Urinary bladder (tissue), 4 donors: ENCODE measurements at places on chromosomes 12 and 14. TPM values are rescaled to one million over a fixed set of nuclear protein-coding genes. Genes with fewer than 3 reads are reported as not detected.

DNA sequence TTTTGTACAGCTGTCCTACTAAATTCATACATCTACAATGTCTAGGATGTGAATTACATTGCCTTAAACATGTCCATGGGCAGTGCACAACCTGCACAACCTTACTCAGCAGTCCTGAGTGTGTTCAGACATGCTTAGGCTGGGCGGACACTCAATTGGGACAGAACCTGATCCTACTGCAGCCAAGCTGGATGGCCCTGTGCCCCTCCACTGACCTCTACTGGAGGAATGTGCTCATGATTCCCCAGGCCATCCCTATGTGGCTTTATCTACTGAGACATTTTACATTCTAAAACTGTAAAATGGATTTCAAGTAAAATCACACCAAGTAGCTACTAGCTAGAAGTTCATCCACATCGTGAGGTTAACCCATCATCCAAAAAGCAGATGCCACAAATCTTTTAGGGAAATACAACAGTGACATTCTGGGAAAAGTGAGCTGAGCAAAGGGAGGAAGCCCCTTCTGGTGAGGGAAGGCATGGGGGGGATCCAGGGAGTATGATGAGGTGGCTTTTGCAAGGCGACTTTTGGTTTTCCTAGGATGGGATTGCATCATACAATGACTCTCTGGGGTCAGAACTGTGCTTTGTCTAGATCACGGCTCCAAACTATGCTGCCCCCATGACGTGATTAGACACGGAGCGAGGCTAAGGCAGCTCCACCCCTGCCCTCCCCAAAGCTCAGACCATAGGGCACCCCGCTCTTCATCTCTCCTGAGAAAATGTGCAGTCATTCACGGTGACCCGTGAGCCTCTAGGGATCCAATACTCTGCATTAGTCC is 911.7 kb upstream of the TMEM132C start:
- DNase-seq: no peak

DNA sequence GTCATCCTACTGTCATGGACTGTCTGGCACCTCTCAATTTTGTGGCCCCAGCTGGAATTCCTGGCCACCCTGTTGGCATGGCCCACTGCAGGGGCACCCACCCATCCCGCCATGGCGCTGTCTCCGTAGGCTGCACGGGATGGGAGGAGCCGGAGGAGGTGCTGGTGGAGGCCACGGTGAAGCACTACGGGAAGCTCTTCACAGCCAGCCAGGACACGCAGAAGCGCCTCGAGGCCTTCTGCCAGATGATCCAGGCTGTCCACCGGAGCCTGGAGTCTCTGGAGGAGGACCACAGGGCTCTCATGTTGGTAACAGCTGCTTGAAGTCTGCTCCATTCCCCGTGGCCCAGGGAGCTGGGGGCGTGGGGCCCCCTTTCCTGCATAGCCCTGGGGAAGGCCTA is 3.9 kb downstream of the CCDC197 start:
- no peak for DNase-seq

- DNase-seq: no peak
Measured at GRCh38 chr12:113930249-113930648, 35.9 kb downstream of the RBM19 start.

Gene BCL11B
- 1.3 TPM for total RNA-seq

GRCh38 chr14:72480464-72481243 is 413.2 kb downstream of the DPF3 start:
- DNase-seq: no peak

DNA sequence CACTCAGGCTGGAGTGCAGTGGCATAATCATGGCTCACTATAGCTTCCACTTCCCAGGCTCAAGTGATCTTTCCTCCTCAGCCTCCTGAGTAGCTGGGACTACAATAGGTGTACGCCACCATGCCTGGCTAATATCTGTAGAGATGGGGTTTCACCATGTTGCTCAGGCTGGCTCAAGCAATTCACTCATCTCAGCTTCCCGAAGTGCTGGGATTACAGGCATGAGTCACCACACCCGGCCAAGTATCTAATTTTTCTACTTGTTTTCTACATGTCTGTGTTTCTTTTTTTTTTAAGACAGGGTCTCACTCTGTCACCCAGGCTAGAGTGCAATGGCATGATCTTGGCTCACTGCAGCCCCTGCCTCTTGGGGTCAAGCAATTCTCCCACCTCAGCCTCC is 119.7 kb upstream of the MED13L start:
- no peak for DNase-seq

- DNase-seq: no peak
Measured at GRCh38 chr12:132561427-132562156, 48.8 kb downstream of the LRCOL1 start.

Gene MIP
- not detected for total RNA-seq

Gene CPNE6
- total RNA-seq: 0.58 TPM

Gene HCAR3
- total RNA-seq: 2.9 TPM

DNA sequence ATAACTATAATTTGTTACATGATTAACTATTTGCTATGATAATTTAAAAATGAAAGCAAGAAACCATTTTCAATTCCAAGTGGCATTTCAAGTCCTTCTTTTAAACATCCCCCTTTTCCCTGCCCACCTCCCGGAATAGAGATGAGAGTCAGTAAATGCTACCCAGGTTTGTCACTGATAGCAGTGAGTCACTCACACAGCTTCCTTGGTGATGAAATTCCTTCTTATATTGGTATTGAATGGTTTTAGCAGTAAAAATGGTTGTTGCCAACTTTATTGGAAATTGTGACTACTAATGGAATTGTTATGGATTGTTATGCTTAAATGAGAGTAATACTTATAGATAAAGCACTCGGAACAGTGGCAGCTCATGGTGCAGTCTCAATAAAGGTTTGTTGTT is 90.5 kb downstream of the PPM1A start:
- no peak for DNase-seq

GRCh38 chr12:99253068-99253467 is 394.5 kb upstream of the GARIN6 start:
- no peak for DNase-seq

DNA sequence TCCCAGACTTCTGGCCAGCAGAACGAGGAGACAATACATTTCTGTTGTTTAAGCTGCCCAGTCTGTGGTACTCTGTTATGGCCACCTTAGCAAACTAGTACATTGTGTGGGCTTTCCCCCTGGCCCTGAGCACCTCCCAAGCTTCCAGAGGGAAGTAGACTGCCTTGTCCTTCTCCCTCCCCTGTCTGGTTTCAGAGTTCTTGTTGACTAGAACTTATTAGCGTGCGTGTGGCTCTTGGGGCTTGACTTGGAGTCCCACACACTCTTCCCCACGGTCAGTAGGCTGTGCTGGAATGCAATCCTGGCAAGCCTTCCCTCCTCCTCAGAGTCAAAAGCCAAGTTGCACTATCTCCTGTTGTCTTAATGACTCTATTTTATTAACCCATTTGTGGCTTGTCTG is 27.7 kb downstream of the FBLN5 start:
- DNase-seq: no peak

Gene P2RX2
- not detected for total RNA-seq

Gene SRRM4
- 0.42 TPM for total RNA-seq

DNA sequence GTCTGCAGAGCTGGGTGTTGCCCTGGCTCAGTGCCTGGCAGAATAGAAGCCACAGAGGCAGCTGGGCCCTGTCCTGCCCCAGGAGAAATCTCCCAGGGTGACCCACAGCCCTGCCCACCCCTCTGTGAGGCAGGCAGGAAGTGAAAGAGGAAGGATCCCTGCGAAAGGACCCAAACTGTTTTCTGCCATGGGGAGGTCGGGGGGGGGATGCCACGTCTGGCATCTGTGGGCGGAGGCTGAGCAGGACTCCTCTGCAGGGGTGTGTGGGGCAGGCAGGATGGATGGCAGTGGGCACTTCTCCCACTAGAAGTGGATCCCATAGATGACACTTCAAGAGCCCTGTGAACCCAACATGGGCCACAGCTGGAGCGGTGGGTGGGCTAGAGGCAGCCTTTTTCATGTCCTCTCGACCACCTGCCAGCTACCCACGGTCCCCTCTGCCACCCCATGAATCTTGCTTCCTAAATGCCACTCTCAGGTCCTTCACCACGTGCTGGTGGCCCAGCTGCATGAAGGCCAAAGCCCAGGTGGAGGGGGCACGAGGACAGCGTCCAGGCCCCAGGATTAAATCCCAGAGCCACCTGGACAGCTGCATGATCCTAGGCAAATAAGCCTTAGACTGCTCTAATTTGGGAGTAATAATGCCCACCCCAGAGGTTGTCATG is 3.6 kb downstream of the PAPLN start:
- DNase-seq: no peak

DNA sequence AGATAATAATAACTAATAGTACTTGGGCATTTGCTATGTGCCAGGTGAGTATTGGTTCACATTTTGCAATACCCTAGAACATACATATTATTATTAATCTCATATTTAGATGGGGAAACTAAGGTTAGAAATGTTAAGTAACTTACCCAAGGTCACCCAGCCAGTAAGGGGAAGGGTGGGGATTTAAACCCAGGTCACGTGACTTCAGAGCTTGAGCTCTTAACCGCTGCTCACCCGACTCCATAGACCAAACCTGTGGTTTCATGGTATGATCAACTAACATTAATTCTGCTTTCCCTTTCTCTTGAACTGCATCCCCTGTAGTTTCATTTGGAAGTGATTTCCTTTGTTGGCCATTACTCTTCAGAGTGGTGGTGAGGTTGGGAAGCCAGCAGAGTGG is 242.3 kb downstream of the NRXN3 start:
- no peak for DNase-seq
